ENCODE measurements at places on chromosomes 3 and 15.

- DNase-seq = no peak
These were observed 125.8 kb downstream of the ECT2 start for GRCh38 chr3:172876297-172876696.

DNA sequence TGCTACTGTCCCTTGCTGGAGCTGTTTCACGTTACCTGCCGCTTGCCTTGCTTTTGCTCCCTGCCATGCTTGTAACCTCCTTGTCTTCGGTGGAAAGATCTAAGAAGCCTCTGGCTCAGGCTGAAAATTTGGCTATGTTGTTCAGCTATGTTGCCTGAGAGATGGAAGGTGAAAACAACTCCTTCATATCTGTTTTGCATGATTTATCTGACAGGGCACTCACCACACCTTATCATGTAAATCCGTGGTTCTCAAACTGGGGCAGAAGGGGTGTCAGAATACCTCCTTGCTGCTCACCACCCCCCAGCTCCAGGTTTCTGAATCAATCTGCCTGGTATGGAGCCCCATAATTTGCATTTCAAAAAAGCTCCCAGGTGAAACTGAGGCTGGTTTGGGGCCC, 6.5 kb upstream of the CORO2B start:
- DNase-seq = no peak

GRCh38 chr3:151198849-151199248, 4.2 kb downstream of the GPR171 start:
- no peak for DNase-seq

DNA sequence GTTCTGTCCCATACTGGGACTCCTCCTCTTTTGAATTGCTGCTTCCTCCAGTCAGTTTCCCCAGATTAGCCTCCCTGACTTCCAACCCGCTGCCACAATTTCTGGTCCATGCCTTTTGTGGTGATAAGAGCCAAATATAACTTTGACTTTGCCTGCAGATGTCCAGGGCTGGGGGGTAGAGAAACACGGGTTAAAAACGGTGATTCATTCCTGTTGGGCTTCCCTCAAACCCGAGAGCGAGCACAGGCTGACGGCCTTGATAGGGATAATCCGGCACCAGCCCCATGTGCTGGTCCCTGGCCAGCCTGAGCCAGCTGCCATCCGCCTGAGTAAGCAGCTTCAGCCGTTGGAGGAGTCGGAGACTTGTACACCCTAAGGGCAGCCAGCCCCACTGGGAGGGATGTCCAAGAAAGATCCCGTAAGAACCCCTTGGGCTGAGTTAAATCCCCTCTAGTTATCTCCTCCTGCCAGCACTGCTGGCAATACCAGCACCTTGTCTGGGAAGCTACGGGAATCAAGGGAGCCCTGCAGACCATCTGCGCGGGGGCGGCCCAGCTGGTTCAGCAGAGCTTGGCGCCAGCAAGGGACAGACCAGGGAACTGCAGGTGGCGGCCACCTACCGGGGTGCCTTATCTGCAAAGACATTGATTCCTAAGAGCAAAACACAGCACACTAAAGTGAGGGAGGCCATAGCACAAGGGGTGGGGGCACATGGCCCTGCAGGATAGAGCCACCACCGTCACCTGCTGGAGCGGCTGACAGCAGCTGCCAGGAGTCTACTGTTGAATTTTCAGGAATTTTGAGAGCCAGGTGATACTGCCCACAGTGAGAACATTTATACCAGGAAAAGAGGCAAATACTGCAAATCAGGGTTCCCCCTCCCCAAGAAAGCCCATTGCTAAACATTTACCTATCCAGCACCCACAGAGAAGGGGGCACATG, 18.1 kb downstream of the CSPG4 start:
- DNase-seq = no peak

- no peak for DNase-seq
These were observed 267.4 kb upstream of the THBS1 start for GRCh38 chr15:39313467-39313866.

DNA sequence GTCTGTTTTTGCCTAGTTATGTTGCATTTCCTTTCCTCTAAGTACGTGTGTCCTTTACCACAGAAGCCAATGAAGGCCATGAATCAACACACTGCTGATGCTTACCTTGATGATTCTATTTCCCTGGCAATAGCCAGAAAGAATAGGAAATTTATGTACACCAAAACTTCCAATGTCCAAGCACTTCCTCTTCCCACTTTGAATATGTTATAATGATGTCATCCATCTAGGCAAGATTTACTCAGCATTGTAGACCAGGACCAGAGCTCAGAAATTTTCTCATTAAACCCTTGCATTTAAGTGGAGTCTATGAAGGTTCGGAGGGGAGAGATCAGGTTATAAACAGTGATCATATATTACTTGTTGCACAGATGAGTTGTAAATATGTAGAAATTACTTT, 126.0 kb downstream of the THRB start:
- DNase-seq = no peak

GRCh38 chr3:61417352-61417751, 144.0 kb upstream of the PTPRG start:
- no peak for DNase-seq

DNA sequence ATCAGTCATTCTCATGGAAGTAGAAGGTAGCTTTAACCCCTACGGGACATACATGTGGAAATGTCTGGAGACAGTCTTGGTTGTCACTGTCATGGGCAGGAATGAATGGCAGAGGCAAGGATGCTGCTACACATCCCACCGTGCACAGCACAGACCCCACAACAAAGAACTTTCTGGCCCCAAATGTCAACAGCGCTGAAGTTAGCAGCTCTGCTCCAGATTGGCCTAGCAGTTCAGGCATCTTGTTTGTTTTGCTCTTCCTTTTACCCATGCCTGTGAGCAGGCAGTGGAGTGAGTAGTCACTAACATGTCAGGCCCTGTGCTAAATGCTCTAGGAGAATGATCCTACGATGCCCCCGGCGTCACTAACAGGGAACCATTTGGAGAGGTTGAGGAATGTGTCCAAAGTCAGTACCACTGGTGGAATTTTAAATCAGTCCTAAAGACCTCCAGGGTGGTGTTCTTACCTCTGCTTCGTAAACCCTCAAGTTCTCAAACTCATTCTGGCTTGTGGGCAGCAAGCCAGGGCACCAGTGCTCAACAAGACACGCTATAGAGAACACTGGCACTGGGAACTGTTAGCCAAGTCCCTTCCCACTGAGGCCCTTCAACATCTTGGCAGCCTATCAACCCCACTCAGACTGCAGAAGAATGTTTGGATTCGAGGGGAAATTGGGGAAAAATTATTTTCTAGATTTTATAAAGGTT, 142.2 kb downstream of the FOXP1 start:
- no peak for DNase-seq

GRCh38 chr15:81947548-81947947, 98.3 kb downstream of the MEX3B start:
- DNase-seq = no peak

DNA sequence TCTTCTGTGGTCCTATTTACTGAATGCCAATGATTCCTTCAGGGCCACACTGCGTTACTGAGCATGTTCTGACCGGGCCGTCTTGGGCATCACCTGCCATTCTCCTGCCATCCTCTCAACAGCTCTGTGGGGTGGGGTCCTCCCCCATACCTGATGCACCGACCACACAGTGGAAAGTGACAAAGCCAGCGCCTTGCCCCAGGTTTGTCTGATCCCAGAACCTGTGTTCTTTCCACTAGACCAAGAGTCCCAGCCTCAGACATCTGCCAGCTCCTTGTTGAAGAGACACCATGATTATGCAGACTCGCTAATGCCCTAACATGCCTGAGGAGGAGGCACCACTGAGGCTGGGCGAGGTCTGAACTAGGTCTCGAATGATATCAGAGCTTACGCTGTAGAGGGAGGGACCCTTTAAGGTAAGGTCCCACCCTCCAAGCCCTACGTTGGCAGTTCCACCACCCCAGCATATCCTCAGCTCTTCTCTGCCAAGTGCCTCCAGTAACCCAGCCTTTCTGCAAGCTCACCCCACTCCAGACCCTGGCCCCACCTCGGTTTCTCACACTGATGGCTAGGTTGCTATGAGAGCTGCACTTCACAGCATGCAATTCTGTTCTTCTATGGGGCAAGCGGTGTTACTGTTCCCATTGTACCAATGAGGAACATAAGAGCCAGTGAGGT, 29.8 kb upstream of the PLXNA1 start:
- DNase-seq = no peak

DNA sequence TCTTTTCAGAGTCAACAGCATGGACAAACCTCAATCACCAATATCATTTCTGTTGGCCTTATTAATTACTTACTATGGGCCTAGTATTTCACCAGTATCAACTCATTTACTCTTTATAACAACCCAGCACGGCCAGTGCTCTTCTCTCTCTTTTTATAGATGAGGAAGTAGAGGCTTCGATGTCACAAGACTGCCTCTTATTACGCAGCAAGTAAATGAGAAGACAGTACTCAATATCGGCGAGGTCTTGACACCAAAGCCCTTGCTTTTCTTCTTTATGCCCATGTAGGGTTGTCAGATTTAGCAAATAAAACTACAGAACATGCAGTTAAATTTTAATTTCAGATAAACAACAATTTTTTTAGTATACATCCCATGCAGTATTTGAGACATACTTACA, 99.0 kb upstream of the KCNMB2 start:
- no peak for DNase-seq

GRCh38 chr3:98574132-98574531, 19.3 kb downstream of the CPOX start:
- no peak for DNase-seq

GRCh38 chr15:101324524-101325177, 29.6 kb upstream of the SNRPA1 start:
- DNase-seq = no peak

GRCh38 chr3:105860641-105861040, 8.2 kb downstream of the CBLB start:
- no peak for DNase-seq

DNA sequence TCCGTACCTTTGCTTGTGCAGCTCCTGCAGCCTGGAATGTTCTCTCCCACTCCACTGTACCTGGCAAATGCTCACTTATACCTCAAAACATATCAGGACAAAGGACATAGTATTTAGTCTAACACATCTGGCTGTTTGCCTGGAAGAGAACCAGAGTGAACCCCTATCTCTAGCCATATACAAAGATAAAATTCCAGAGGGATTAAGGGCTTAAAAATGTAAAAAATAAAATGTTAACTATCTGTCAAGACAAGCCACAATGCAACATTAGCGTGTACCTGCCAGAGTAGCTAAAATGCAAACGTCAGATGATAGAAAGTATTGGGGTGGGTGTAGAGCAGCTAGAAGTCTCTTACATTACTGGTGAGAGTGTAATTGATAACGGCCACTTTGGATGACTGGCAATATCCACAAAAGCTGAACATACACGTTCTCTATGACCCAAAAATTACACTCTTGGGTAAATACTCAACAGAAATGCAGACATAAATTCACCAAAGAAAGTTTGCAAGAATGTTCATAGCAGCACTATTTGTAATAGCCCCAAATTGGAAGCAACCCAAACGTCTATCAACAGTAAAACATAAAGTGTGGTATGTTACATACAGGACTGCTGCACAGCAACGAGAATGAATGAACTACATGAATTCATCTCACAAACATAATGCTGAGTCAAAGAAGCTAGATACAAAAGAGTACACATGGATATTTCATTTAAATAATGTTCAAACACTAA, 18.2 kb upstream of the ADPGK start:
- no peak for DNase-seq

DNA sequence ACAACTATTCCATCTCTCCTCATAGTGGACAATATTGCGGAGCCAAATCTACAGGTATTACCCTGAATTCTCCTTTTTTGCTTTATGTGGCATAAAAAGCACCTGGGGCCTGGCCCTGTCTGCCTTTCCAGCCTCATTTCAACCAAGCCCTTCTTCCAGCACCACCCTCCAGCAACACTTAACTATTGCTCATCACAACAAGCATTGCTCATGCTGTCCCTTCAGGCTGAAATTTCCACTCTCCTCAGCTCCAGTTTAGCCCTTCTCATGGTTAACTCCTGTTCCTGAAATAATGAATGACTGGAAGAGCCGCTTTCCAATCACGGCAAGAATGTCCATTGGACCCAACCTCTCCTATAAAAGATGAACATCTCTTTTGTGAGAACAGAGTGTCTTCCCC, 107.4 kb downstream of the P2RY1 start:
- no peak for DNase-seq

DNA sequence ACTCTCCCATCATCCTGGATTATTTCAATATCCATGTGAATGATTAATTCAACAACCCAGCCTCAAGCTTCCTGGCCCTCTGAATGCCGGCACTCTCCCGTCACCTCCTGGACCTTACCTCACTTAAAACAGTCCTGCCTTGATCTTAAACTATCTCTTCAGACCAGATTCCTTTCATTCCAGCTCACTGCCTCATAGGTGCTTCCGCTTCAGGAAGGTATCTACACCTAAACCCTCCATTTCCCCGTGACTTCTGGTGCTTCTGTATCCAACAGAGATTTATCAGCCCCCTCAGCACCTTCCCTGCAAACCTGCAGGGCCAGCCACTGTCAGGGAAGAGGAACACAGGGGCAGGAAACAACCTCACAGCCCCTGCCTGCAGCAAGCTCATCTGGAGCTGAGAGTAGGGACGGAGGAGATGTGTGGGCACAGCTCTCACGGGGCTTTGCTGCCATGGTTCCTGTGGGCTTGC, 98.9 kb upstream of the TJP1 start:
- no peak for DNase-seq

Data from activated CD4-positive, CD25-positive, alpha-beta regulatory T cell (primary cell).